ENCODE measurements at places on chromosomes 12 and 14.

GRCh38 chr12:7959701-7960121 is 23.7 kb upstream of the SLC2A3 start:
- peak; percentile 88 for DNase-seq

- peak; percentile 72 for DNase-seq
Measured at GRCh38 chr14:93977790-93978581, 1.6 kb upstream of the ASB2 start.

GRCh38 chr12:30732954-30733637 is 21.7 kb downstream of the CAPRIN2 start:
- no peak for DNase-seq

DNA sequence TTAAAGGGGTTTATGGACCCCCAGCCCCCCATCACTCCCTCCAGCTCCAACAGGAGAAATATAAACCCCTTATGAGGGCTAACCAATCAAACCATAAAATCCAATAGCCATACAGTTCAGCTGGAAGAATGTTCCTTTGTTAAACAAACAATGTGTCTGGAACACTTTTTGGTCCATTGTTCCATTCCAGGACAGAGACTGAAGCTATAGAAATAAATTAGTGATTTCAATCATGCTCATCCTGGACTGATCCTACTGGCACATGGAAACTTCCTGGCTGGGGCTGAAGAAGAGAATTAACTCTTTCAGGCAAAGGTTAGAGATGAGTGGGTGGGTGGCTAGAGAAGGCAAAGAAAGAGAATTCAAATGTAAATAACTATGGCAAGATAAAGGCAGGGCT is 63.4 kb downstream of the ANO2 start:
- DNase-seq: no peak

DNA sequence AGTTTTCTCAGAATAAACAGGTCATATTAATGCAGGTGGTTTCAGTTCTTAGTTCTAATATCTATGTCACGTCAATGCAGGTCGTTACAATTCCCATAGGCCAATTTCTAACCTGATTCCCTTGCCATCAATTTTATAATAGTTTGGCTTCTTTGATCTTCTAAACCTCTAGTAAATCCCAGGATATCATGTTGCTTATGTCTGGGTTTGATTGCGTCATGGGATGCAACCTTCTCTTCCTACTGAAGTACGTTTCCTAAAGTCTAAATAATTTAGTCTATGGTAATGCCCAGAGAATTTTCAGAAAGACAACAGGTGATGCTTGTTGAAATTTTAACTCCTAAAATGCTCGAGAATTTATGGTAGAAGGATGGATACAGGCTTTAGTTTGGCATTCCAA is 19.2 kb downstream of the TAS2R7 start:
- no peak for DNase-seq

- DNase-seq: peak; percentile 87
Measured at GRCh38 chr14:100278702-100279101, 27.5 kb downstream of the SLC25A29 start.

DNA sequence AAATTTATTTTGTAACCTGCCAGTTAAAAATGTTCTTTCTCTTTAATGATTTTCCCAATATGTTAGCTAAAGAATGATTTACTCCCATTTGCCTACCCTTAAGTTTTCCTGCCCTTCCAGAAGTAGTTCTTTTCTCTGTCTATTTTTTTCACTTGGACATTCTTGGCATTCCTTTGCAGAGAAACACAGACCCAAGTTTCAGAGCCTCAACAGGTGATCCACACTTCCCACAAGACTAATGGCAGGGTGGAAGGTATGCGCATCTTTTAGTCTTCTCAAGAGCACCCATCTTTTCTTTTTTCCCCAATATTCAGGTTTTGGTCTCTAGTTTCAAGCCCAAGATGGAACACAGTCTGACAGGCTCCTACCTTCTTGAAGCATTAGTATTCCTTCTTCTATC is 420.7 kb downstream of the ADAMTS20 start:
- DNase-seq: no peak
